ENCODE measurements at places on chromosomes 3 and 15.

GRCh38 chr3:61966200-61966599, 404.8 kb downstream of the PTPRG start:
- no peak for DNase-seq

GRCh38 chr3:113626503-113627371, 69.7 kb downstream of the USF3 start:
- DNase-seq, result peak; percentile 32

- no peak for DNase-seq
Measured at GRCh38 chr3:5202222-5202621, 14.7 kb downstream of the EDEM1 start.

DNA sequence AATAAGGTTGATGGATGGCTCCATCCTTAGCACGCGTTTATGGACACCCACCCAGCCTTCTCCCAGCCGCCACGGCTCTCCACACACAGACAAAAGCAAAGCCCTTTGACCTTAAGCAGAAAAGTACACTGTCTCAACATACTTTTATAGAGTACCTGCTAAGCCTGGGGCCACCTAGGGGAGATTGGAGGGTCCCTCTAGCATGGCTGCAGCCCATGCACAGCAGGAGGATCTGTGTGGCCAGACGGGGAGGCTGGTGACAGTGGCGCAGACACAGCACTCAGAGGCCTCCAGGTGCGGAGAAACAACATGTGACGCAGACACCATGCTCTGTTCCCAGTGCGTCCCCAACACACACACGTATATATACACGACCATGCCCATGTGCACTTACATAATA, 174.9 kb downstream of the XXYLT1 start:
- DNase-seq, result no peak

DNA sequence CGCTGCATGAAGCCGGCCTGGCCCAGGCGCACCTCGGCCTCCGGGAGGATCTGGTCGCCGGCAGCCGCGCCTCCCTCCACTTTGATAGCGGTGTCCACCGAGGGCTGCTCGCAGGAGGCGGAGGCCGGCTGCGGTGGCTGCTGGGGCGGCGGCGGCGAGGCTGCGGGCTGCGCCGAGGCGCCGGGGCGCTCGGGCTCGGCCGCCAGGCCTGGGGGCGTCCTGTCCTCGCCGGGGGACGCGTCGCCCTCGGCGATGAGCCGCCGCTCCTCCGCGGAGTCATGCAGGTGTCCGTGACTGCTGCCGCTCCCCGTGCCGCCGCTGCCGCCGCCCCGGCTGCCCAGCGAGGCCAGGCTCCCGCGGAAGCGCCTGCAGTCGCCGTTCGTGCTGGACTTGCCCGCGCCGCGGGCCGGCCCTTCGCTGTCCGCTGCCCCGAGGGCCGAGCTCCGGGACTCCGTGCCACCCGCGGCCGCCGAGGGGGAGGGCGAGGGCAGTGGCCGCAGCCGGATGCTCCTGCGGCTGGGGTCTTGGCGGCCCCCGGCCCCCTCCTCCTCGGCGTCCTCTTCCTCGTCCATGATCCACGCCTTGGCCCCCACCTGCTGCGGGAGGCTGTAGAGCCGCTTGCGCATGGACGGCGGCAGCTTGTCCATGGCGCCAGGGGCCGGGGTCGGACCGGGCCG, 996 bp downstream of the HCN4 start:
- no peak for DNase-seq

DNA sequence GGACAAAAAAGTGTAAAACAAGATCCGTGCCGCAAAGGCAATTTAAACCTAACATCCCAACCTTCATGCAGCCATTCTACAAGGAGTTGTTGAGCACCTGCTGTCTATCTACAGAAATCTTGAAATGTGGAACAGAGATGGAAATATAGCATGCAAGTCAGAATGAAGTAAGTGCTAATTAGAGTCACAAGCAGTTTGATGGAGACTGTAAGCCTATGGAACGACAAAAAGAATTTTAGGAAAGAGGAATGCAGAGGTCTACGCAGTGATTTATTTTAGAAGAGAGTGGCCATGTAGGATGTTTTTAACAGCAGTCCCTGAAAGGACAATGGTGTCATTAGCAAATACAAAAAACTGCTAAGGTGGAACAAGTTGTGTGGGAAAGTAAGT, 851 bp upstream of the DCBLD2 start:
- DNase-seq, result no peak

DNA sequence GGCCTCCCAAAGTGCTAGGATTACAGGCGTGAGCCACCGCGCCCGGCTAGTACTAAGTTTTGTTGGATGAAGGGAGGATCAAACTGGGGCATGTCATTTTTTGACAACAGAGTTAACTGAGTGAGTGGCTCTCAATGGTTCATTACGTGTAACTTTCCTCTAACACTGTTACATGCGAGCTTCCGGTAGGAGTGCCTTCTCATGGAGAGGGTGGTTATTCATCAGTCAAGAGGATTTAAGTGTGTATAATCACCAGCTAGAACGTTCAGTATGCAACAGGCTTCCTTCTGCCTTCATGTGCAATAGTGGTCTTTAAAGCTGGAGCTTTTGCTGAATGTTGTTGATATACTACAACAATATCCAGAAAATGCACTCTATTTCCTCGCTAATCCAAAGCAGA, 19.1 kb upstream of the GOLGA8A start:
- no peak for DNase-seq

GRCh38 chr3:146529021-146529420, 15.4 kb downstream of the PLSCR1 start:
- DNase-seq, result no peak

GRCh38 chr3:102142379-102143060, 292.3 kb upstream of the ZPLD1 start:
- DNase-seq, result no peak

DNA sequence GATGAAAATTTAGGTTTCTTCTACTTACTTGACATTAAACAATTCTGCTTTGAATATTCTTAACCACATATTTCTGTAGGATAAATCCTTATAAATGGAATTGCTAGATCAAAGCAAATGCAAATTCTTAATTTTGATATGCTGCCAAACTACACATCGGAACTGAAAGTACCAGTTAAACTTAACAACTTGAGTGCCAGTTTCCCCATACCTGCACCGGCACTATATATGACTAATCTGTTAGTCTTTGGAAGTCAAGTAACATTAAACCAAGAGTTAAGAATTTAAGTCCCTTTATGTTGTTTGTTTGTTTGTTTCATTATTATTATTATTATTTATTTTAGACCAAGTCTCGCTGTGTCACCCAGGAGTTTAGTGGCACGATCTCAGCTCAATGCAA, 103.9 kb upstream of the AKAP13 start:
- no peak for DNase-seq

DNA sequence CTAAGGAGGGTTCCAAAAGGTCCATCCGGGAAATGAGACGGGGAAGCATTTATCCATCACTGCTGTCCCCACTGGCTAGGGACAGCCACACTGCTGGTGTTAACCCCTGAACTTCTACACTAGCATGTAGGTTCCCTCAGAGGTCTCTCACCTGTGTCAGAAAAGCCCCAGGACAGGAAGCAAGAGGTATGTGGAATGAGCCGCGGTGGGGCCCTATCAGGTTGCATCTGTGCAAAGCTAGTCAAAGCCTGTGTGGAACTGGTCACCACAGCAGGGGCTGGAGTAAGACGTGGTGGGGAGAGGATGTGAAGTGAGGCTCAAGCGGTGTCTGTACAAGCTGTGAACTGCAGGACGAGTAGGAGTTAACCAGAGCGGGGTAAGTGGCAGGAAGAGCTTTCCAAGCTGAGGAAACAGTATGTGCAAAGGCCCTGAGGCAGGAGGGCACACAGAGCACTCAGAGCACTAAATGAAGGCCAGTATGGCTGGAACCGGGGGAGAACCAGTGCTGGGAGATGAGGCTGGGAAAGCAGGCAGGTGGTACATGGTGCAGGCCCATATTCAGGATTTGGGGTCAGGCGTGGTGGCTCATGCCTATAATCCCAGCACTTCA, 57.8 kb downstream of the MEGF11 start:
- no peak for DNase-seq

GRCh38 chr3:176814285-176814684, 383.0 kb downstream of the TBL1XR1 start:
- DNase-seq, result no peak

GRCh38 chr3:132735589-132735988, 13.4 kb upstream of the NPHP3 start:
- DNase-seq, result no peak

- no peak for DNase-seq
Measured at GRCh38 chr15:67150023-67150860, 84.8 kb downstream of the SMAD3 start.

GRCh38 chr3:46669191-46669999, 24.1 kb downstream of the ALS2CL start:
- DNase-seq, result no peak

DNA sequence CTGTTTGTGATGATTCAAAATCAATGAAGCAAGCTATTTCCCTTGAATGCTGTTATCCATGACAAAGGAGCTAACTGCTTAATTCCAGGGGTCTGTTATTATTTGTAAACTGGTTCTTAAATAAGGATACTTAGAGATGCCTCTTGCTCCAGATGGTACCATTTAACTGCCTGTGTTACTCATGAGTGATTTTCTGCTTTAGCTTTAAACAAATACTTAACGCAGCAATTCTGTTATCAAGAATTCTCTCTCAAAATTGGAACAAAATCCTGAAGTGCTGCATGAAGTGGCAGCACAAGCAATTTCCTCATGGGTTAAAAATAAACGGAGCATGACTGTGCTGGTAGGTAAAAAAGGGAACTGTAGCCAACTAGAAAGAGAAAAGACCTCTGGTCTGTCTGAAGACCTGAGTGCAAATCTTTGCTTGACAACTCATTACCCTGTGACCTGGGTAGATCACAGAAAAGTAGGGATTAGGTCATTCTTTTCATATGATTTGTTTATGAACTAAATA, 62.5 kb upstream of the GBE1 start:
- DNase-seq, result no peak

GRCh38 chr15:93031103-93031464, 57.9 kb downstream of the RGMA start:
- DNase-seq, result no peak

DNA sequence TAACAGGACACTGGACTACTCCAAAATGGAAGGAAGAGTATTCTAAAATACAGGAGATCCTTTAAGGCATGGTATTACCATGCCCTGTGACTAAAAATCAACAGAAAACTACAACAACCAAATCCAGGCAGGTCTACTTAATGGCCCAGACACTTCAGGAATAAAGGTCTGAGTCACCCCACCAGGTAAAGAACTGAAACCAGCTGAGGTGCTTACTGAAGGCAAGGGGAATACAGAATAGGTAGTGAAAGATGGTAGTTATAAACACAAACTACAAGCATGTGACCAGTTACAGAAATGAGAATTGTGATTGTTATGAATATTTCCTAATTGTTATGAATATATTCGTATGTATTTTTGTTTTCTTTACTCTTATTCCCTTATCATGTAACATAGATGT, 13.4 kb downstream of the IFT57 start:
- no peak for DNase-seq

DNA sequence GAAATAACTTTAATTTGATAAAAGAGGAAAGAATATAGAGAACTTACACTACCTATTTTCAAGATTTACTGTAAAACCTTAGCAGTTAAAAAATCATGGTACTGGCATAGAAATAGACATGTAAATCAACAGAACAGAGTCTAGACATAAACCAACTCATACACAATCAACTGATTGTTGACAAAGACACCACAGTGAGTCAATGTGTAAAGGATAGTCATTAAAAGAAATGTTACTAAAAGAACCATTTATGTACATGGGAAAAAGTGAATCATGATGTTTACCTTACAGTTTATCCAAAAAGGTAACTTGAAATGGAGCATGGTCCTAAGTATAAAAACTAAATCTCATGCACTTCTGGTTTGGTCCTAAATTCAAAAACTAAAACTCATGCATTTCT, 847.4 kb downstream of the IGSF11 start:
- DNase-seq, result no peak

DNA sequence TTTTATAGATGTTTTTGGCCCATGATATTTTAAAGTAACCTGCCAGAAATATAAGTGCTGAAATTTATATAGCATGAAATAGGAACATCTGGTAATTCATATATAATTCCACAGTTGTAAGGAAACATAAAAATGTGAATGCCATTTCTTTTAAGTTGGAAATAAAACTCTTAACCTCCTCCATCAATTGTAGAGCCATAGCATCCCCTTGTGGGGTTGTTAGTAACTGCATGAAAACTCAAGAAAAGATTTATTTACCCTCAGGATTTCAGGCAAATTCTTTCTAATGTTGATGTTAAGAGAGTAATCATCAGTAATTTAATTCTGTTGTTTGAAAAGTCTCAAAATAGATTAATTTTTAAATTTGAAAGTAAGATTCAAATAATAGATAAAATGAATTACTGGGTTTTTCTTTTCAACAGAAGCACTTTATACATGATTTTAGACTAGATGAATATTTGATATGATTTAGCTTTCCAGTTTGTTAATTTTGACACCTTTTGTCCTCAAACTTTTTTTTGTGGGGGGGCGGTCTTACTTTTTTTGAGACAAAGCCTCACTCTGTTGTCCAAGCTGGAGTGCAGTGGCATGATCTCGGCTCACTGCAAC, 74.7 kb downstream of the RASA2 start:
- DNase-seq, result peak; percentile 7

DNA sequence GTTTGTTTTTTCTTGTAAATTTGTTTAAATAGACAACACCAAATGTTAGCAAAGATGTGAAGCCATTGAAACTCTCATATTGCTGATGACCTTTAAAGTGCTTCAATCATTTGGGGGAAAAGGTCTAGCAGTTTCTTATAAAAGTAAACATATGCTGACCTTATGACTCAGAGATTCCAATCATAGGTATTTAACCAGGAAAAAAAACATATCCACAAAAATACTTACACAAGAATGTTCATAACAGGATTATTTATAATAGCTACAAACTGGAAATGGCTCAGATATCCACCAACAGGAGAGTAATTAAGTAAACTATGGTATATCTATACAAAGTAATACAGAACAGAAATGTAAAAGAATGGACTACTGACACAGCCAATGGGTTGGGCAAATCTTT, 27.1 kb upstream of the RORA start:
- no peak for DNase-seq

GRCh38 chr3:346186-346585, 149.6 kb downstream of the CHL1 start:
- no peak for DNase-seq

- no peak for DNase-seq
Measured at GRCh38 chr3:41688595-41689380, 273.1 kb downstream of the ULK4 start.

DNA sequence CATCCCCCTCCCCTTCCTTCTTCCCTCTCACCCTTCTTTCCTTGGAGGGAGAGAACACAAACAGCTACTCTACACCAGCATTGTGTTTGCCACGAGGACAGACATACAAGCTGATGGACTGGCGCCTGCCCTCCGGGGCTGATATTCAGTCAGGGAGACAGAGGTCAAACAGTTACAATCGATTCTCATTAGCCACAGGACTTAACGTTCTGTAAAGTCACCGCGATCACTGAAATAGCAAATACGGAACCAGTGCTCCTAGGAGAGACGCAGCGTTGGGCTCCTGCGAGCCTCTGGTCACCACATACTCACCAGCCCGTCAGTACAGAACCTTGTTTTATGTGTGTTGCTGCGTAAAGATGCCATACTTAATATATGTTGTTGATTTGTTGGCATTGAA, 108.8 kb downstream of the LRRK1 start:
- DNase-seq, result no peak

GRCh38 chr3:53846134-53846850, at the start of the genes CHDH and IL17RB:
Gene CHDH, minus strand, starts transcription at chr3:53846419. Its CDS starts 22,411 bp downstream, at chr3:53824008.
Gene IL17RB, plus strand, starts transcription at chr3:53846568. Its CDS starts 21 bp downstream, at chr3:53846589.
- DNase-seq, result peak; percentile 56

- DNase-seq, result no peak
Measured at GRCh38 chr3:27978440-27978839, 256.3 kb upstream of the EOMES start.

- DNase-seq, result no peak
Measured at GRCh38 chr3:186067360-186068242, 41.3 kb downstream of the ETV5 start.

All from nucleus accumbens (tissue), 56 donors.